Ecto neural progenitor cell (in vitro differentiated cells): ENCODE measurements at places on chromosomes 3 and 15.

GRCh38 chr15:59410391-59410896 lies 27.5 kb upstream of the FAM81A start:
- no peak for DNase-seq

DNA sequence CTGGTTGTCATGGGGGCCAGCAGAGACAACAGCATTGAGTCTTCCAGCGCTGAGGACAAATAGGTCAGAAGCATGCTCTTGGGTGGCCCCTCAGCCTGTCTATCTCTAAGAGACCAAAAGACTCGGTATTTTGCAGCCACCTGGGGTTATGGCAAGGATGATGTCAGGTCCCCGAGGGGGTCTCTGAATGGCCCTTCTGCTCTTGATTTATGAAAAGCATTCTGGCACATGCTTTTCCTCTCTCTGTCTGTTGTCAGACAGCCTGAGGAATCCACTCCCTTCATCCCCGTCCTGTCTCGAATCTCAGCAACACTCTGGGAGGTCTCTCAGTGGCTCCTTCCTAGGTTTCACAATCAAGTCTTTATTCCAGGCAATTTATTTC lies 156.6 kb upstream of the RGMA start:
- no peak for DNase-seq

GRCh38 chr15:43514241-43515057 lies 3.0 kb upstream of the MAP1A start:
- DNase-seq: no peak

DNA sequence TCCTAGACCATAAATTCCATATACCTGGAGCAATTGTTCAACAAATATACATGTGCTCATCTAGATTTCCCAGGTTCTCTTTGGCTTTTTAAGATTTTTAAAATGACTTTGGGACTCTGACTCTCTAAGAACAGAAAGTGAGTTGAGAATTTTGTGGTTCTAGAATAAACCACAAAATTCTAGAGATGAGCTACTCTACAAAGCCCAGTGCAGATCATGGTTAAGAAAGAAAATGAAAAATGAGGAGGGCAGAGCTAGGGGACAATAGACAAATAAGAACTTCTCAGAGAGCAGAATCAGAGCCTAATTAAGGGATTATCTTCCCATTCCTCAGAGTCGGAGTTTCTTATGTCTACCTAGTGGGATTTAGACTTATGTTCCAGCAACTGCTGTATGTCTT lies 694.7 kb downstream of the ZNF385D start:
- no peak for DNase-seq

DNA sequence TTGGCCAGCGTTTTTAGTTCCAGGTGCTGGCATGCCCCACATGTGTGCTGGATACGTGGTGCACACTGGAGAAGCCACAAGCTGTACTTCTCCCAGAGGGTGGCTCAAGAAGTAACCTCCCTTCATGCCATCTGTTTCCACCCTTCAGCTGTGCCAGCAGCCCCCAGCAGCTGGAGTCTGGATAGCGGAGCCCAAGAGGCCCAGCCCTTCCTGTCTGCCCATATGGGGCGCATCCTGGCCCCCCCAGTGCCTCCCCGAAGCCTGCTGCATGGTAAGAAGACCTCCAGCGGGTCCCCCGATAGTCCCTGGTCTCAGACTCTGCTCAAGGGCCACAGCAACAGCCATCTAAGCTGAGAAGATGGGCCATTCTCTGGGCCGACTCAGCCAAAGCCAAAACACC lies 5.8 kb upstream of the MANF start:
- DNase-seq: no peak

DNA sequence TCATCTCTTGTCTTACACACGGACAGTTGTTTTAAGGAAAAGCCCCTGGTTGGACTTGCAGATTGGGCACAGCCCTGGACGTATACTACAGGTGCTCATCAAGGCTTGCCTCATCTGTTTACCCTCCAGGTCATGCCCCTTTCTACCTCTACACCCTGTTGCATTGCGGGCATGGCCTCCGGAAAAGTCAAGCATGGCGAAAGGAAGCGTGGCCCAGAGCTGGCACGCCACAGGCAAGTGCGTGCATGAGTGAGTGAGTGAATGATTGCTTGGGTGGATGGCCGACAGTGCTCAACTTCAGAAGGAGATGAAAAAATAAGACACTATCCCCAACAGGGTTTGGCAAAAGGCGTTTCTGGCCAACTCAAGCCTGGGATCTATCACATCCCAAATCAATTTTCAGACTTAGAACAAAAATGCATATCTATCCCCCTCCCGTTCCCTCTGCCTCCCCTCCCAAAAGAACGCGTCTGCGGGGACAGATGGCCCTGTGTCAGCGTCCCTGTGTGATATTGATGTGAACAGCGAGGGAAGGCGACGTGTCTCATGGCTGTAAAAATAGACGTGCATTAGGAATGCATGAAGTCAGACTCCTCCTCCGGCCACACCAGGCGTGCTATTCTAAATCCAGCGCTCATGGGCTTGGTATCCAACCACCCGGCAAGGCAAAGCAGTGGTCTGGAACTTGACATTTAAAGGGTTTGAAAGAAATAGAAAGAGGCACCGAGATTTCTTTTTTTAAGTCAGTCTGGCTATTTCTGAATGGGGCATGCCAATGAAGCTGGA lies 96.0 kb downstream of the RPLP1 start:
- no peak for DNase-seq

DNA sequence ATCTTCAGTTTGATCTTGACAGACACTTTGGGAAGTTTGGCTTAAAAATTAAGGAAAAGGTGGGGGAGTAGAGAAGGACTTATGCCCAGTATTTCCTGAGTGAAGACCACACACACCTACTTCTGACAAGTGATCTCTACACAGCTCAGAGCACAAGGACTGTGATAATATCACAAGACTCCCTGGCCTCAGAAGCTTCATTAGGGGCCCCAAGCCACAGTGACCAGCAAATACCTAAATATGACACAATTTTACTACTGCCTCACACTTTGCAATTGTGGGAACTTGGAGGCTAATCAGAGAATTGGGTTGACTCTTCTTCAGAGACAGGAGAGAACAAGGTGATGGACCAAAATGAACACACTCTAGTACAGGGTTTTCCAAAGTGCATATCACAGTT lies 2.6 kb downstream of the ILDR1 start:
- DNase-seq: no peak

DNA sequence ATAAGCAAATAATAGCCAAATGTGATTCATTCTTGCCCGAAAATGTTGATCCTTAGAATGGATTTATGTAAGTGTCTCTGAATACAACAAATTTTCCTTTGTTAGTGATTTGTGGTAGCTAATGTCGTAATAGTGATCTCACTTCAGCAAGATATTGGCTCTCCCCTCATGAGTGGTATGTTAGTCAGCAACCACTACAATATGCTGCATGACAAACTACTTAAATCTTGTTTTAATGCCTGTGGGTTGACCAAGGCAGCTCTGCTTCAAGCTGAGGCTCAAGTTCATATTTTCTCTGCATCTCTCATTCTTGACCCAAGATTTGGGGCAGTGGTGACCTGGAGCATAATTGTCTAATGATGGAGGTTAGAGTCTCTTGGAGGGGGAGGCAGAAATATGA lies 49.8 kb upstream of the GALNT15 start:
- no peak for DNase-seq
